Left renal cortex interstitium (tissue), 4 donors: ENCODE measurements at places on chromosomes 3 and 15. TPM values are rescaled to one million over a fixed set of nuclear protein-coding genes. Genes with fewer than 3 reads are reported as not detected.

DNA sequence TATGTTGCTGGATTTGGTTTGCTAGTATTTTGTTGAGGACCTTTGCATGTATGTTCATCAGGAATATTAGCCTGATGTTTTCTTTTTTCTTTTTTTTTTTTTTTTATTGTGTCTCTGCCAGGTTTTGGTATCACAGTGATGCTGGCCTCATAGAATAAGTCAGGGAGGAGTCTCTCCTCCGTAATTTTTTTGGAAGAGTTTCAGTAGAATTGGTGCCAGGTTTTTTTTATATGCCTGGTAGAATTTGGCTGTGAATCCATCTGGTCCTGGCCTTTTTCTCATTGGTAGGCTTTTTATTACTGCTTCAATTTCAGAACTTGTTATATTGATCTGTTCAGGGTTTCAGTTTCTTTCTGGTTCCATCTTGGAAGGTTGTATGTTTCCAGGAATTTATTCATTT, 165.8 kb downstream of the VPS8 start:
- no peak for DNase-seq

DNA sequence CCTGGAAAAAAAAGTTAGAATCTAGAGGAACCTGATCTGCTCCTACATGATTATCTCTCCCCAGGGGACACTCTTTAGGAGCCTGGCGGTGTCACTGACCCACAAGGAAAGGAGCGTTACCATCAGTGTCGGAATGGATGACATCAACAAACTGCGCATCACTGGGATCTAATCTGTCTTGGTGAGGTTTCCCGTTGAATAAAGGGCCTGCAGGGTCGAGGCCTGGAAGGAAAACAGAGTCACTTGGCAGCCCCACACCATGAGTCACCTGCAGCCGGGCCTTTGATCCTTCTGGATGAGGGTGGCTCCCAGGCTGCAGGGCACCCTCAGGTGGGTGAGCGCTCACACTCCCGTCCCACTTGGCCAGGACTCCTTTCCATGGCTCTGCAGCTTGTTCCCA, 25.0 kb downstream of the LIPH start:
- no peak for DNase-seq

- no peak for DNase-seq
These were observed 465.6 kb upstream of the ZNF385D start for GRCh38 chr3:22216601-22217000.

DNA sequence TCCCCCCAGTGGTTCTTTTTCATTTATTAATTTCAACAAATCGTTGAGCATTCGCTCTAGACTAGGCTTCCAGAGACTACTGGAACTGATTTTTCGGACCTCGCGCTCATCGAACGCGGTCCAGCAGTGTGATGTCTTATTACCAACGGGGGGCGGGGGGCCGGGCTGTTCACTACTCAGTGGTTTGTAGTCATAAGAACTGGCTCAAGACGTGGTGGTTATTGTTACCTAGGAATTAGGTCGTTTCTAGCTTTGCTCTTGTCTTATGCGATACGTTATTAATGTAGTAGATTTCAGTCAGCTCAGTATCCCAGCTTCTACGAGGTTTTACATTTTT, 858 bp downstream of the RBM5 start:
- peak; percentile 13 for DNase-seq

DNA sequence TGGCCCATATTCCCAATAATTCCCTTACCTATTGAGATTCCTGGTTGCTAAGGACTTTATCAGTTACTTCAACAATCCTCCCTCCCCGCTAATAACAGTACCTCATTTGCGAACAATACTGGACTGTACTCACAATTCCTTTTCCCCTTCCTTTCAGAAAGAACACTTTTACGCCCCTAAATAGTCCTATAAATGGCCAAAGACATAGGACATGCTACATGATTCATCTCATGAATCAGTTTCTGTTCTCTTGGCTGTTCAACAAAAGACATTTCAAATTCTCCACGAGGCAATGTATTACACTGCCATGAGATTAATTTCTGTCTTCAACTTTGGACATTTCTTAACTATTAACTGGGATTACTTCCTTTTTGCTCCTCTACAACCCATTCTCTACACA, 264.4 kb downstream of the TIGIT start:
- no peak for DNase-seq

GRCh38 chr15:43483297-43484128, 9.4 kb downstream of the TP53BP1 start:
- DNase-seq, result no peak

- no peak for DNase-seq
These were observed 81.2 kb upstream of the ABHD17C start for GRCh38 chr15:80613762-80614365.

- no peak for DNase-seq
These were observed 6.4 kb upstream of the GLCE start for GRCh38 chr15:69154078-69154477.

DNA sequence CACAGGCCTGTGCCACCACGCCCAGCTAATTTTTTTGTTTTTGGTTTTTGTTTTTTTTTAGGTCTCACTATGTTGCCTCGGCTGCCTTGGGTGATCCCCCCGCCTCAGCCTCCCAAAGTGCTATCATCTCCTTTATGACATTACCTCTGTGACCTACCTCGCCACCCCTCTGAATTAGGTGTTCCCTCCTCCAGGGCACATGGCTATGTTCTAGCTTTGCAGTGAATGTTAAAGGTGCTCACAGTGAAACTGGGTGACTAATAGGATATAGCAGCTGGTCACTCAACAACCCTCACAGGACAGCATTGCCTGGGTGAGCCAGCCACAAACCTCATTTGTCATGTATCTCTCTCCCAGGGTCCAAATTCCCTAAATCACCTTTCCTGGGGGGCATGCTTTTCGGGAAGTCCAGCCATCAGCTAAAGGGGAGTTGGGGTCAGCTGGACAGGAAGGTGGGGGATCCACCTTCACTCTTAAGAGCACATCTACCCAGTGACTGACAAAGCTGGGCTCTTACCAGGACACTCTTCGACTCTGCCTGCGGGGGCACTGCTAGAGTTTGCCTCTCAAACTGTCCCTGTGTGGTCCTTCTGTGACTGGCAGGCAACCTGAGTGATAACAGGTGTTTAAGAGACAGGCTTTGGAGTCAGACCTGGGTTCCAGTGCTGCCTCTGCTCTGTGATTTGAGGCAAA, 1.6 kb upstream of the TTLL3 start:
- no peak for DNase-seq

DNA sequence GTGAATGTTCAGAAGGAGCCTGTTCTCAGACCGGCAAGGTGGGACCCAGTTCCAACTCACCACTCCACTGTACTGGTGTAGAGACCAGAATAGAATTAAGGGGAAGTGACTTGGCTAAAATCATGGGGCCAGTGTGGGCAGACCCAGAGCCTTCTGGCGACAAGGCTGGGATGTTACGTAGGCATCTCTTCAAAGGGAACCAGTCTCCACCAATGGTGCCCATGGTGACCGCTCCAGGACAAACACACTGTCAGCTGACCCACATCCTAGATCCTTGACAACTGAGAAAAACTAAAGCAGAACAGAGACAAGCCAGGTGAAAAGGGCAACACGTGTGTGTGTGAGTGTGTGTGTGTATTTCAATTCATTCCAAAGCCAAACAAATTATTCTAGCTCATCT, 321.7 kb upstream of the FRG2C start:
- DNase-seq, result no peak

Gene P2RY12
- polyA plus RNA-seq, result 1.2 TPM

Gene SEMA5B
- 22.3 TPM for polyA plus RNA-seq

Gene LXN
- 27.2 TPM for polyA plus RNA-seq

Gene EIF2A
- polyA plus RNA-seq, result 191 TPM

Gene ABHD17C
- 34.8 TPM for polyA plus RNA-seq

Gene KNL1
- polyA plus RNA-seq, result 21.4 TPM
